ENCODE measurements at places on chromosomes 5 and 9.

GRCh38 chr5:55407059-55407684 lies 99.4 kb downstream of the MTREX start:
- DNase-seq, result peak; percentile 58

DNA sequence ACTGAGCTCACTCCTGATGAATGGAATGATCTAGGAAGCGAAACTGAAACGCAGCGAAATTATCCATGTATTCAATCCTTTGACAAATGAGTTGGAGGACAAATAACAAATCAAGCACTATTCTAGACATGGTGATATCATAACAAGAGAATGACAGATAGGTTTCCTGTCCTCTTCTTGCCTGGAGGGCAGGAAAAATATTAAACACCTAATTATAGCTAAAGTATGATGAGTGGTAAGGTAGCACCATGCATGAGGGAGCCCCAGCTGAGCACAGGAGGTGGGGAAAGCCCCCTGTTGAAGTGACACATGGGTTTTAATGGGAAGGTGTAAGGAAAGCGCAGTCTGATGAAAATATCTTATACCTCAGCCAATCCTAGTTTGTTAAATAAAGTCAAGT lies 225.2 kb downstream of the NPR3 start:
- no peak for DNase-seq

- peak; percentile 19 for DNase-seq
Observed at GRCh38 chr5:55232271-55232984, 980 bp downstream of the CCNO start.

DNA sequence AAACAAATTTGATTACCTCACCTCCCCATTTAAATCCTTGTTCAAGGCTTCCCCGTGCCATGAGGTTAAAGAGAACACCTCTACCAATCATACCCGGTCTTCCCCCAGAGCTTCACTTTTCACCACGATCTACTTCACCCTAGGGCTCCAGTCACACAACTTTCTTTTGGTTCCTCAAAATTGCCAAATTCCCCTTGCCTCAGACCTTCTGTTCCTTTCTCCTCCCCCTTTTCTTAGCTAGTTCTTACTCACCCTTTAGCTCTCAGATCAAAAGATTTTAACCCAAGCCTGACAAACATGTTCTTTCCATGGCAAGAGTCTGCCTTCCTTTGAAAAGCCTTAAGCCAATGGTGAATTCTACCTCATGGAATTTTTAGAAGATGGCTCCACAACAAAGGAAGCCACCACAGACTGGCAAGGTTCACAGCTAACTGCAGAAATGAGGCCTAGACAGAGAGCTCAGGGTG lies 56.7 kb downstream of the MAPKAP1 start:
- peak; percentile 52 for DNase-seq

- no peak for DNase-seq
Observed at GRCh38 chr5:89179731-89180130, 296.7 kb upstream of the MEF2C start.

GRCh38 chr9:3299872-3300271 lies 225.9 kb downstream of the RFX3 start:
- peak; percentile 27 for DNase-seq

DNA sequence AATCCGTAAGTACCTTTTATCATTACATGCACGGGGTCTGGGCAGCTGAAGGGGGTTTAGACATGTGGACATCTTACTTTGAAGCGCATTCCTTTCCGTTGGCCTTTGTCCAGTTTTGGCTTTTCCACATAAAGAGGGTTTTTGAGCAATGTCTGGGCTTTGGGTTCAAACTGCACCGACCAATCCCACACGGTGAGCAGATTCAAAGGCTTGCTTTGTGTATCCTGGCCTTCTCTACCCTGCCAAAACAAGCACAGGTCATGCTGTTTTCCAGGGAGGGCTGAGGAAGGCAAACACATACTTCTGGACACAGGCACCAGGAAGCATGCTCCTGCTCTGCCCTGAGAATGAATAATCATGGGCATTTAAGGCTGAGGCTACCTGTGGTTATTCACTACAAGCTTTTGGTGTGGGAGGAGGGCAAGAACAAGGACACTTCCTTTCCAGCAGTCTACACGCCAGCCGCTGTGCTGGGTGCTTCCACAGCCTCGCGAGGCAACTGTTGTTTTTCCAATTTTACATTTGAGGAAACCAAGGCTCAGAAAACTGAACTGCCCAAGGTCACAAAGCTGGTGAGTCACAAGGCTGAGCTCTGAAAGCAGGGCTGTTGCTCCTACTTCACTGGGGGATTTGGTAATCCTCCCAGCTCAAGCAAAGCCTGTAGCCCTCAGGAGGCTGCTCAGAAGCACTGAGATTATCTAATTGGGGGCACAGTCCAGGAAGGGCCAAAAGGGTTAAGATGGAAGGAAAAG lies 59.8 kb upstream of the GOLPH3 start:
- no peak for DNase-seq

DNA sequence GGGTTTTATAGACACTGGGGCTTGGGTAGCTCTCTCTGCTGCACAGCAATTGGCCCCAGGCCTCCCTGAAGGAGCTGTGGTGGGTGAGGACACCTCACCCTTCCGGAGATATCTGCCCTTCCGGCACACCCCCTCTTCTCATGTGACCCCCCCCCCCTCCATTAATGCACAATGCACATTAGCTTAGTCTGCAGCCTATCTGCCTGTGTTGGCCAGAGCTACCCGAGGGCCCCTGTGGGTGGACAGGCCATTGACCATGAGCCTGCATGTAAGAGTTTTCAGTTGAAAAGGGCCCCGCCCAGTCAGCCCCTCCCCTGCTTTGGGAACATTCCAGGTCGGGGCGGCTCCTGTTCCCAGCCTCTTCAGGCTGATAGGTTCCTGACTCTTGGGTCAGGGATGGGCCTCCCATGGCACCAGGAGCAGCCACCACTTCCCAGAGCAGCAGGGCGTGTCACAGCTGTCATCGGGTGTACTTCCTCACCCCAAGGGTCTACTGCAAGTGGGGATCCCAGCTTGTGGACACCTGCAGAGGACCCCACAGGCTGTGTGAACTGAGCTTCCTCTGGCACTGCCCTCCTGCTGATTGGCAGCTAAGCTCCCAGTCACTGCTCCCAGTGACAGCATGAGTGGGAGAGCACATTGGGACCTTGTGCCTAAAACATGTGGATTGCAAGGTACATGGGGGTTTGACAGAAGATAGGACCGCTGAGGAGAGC lies 17.8 kb downstream of the PHF2 start:
- peak; percentile 36 for DNase-seq

DNA sequence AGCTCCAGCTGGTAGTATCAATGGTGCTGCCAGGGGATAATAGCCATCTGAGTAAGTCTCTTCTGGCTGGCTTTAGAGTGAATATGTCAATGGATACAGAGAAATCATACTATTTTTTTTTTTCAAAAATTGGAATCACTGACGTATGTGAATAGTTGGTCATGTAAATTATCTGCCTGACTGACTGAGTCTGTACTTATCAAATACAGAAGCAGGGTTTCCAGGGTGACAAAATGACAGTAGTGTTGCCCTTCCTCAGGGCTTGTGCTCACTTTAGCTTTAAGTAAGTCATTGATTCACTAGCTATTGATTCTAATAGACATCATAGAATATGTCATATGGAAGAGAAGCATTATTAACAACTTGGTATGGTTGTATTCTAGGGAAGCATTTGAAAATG lies 126.0 kb upstream of the C6 start:
- no peak for DNase-seq

- no peak for DNase-seq
Observed at GRCh38 chr5:133792024-133792423, 176.4 kb downstream of the C5orf15 start.

DNA sequence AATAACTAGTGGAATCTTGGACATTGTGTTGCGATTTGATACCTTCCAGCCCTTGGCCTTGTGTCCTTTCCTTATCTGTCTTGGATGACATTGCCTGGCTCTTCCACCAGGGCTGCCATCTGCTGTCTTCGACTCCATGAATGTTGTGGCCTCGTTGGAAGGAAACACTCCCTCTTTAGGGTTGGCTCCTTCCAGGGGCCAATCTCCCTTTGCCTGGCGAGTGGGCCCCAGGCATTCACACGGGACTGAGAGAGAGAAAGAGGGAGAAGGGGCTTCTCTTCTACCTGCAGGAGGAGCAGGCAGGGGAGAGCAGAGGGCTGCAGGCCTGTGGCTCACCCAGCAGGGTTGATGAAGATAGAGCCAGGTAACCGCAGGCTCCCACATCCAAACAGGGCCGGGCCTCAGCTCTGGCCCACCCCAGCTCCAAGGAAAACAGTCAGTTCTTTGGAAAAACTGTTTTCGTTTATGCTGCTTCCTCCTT lies 31.3 kb downstream of the FGF1 start:
- DNase-seq, result no peak

GRCh38 chr5:45060724-45061123 lies 252.0 kb downstream of the MRPS30 start:
- DNase-seq, result no peak

- no peak for DNase-seq
Observed at GRCh38 chr9:738209-738915, 103.1 kb upstream of the DMRT1 start.

- DNase-seq, result peak; percentile 65
Observed at GRCh38 chr5:144142139-144142823, 28.2 kb downstream of the YIPF5 start.

DNA sequence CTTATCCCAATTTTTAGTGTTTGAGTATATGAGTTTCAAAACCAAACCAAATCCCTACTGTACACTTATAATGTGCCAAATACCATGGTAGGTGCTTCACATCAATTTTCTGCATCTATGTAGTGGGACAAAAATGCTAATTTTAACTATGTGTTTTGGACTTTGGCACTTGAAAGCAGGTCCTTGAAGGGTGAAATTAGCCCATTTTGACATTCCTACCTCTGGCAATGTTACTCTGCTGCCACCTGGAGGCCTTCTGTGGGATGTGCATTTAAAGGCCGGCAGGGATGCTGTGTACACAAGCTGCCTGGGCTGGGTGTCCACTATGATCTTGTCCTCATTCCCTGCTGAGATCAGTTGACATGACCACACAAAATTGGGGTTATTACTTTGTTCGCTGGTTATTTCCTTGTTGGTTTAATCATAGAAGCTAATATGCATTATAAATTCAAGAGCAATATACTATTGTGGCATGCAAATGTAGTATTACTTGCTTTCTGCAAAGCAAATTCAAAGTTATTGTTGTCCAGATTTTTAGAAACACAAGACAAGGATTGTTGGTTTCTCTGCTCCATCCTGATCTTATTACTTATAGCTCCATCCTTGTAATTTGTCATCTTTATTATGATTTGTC lies 166.8 kb downstream of the ARHGEF28 start:
- DNase-seq, result peak; percentile 80

DNA sequence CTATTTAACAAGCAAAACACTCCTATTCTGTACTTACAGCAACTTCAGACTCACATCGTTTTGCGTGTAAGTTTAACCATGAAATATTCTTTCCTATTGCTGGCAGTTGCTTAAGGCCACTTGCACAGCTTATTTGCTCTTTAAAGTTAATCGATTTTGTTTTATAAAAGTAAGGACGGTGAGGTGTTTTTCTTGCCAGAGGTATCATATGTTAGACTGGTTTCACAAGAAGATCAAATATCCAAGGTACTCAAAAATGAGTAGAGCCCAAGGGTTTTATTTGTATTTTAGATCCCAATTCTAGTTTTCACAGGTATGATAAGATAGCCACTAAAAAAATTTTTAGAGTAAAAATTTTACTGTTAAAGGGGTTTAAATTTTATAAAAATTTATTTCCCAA lies 16.2 kb downstream of the CLINT1 start:
- no peak for DNase-seq

GRCh38 chr9:127318651-127319167 lies 54.1 kb downstream of the GARNL3 start:
- DNase-seq, result no peak

DNA sequence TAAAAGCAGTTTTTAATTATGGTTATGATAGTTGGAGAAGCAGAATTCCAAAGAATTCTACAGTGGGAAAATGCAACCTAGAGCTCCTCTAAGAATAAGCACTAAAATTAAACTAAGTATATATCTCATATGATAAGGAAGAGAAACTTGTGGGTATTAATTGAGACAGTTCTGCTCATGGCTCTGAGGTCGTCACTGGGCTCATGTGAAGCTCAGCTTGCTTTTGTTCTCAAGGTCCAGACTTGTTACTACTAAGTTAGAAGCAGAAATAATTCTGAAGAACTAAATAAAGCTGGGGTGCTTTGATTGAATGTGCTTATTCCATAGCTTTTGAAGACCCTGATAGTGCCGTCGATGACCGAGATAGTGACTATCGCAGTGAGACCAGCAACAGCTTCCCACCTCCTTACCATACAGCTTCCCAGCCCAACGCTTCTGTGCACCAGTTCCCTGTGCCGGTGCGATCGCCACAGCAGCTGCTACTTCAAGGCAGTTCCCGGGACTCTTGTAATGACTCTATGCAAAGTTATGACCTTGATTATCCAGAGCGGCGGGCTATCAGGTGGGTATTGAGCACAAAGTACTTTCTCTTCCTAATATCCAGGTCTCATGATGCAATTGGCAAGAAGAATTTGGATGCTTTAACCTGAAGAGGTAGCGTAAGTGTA lies 133.7 kb downstream of the UNC13B start:
- DNase-seq, result no peak

- peak; percentile 92 for DNase-seq
Observed at GRCh38 chr5:132114150-132115121, 40.8 kb downstream of the CSF2 start.
